Skeletal muscle tissue (tissue), 5 donors: ENCODE measurements at places on chromosomes 2 and 18. TPM values are rescaled to one million over a fixed set of nuclear protein-coding genes. Genes with fewer than 3 reads are reported as not detected.

TRABD2A gene
- total RNA-seq: 1.0 TPM

FAM237A gene
- not detected for total RNA-seq

LIMS4 gene
- 1.0 TPM for total RNA-seq

TRIM54 gene
- total RNA-seq: 60.0 TPM

CRYGC gene
- not detected for total RNA-seq

KCNG3 gene
- under 0.01 TPM for total RNA-seq

LINC00305 gene
- not detected for total RNA-seq

SLC9A2 gene
- 2.1 TPM for total RNA-seq

SLC30A3 gene
- total RNA-seq: 0.52 TPM

SLC9A4 gene
- not detected for total RNA-seq

TMSB10 gene
- 3,298 TPM for total RNA-seq

FIGN gene
- total RNA-seq: 1.0 TPM

CACNB4 gene
- total RNA-seq: 7.8 TPM

DNAH7 gene
- total RNA-seq: under 0.01 TPM
